OCI-M1 (cell line): ENCODE measurements at places on chromosomes 6 and 20.

- DNase-seq: peak; percentile 67
Observed at GRCh38 chr20:64057628-64058498, 5.1 kb upstream of the TCEA2 start.

DNA sequence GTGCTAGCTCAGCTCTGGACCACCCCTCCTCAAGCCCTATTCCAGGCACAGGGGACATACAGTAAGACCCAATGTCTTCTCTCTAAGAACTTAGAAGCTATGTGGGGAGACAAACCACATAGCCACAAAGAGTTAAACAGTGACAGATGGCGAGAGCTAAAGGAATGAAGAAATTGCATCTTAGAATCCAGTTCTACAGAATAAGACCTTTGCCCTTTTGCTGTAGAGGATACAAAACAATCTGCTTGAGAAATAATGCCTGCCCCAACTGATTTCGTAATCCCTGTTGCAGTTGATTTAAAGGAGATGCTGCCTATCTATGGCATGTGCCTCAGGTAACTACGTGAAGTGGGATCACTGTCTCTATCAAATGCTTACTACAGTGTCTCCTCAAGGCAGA lies 31.2 kb downstream of the TNFRSF21 start:
- DNase-seq: peak; percentile 60

- no peak for DNase-seq
Observed at GRCh38 chr6:113755449-113756289, 101.5 kb upstream of the MARCKS start.

GRCh38 chr6:116239256-116239655 lies 14.6 kb downstream of the TSPYL4 start:
- no peak for DNase-seq

DNA sequence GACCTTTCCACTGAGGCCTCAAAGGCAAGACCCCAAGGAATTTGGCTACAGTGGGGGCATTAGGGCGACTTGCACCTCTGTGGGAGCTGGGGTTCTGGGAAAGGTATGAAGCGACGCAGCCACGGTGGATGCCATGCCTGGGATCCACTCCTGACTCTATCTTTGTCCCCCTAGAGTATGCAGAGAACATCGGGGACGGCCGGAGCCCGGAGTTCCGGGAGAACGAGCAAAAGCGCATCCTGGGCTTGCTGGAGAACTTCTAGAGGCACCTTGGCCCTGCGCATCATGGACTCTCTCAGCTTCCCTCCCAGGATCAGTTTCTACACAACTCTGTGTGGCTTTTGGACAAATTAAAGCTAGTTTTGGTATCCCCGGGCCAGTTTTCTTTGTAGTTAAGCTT lies 31.2 kb upstream of the VSTM2L start:
- DNase-seq: no peak

DNA sequence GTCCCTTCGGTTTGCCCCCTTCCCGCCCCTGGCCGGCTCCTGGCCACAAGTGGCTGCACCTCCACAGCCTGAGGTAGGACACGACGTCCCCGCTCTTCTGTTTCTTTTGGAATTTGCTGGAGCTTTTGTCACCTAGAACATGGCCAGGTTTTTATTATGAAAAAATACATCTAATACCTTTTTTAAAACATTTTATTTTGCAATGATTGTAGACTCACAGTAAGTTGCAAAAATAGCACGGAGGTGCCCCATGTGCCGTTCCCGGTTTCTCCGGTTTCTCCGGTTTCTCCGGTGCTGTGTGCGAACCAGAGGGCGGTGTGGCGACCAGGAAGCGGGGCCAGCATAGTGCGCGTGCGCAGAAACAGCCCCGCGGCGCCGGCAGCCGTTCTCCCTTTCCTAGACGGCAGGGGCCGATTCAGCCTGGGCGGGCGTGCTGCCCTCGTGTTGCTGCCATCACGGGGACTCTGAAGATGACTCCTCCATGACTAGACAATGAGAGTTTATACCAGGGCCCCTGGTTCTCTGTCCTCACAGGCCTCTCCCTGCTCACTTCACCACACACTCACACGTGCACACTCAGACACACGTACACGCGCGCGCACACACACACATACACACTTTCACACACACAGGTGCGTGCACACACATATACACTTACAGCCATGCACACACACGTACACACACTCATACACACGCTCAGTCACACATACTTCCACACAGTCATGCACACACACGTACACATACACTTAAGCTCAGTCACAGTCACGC lies 102.1 kb downstream of the TMEM242 start:
- peak; percentile 86 for DNase-seq

DNA sequence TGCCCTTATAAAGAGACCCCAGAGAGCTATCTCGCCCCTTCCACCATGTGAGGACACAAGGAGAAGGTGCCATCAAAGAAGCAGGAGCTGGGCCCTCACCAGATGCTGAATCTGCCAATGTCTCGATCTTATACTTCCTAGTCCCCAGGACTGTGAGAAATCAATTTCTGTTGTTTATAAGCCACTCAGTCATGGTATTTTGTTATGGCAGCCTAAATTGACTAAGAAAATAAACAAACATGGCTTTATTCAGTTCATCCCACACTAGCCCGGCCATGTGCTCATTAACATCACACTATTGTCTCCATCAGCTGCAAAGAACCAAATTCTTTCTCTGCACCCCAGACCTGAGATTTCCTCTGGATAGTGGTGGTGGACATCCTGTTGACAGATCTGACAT lies 302.4 kb downstream of the PTPRT start:
- no peak for DNase-seq
